ENCODE measurements at places on chromosomes 1 and 21.
A peak's percentile ranks its signal among the peaks of the same experiment; 100 is the strongest.

DNA sequence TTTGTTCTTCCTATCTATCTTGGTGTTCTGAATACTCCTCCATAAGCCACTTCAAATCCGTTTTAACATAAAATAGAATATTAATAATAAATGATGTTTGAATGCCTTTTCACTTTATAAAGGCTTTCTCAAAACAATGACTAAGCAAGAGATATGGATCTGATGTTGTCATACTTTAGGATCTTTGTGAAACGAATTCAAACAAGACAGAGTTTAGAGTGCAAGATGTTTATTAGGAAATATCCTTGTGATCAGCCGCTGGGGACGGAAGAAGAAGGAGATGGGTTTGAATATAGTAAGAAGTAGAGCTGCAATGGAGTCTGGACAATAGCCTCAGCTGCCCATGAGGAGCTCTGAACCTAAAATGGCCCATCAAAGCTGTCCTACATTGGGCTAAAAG is 351.8 kb downstream of the NEGR1 start:
- no peak for DNase-seq

- DNase-seq = peak; percentile 79
Measured at GRCh38 chr1:172211221-172211620, 209.3 kb upstream of the C1orf105 start.

GRCh38 chr1:226934483-226935237 is 5.4 kb upstream of the COQ8A start:
- DNase-seq = no peak

DNA sequence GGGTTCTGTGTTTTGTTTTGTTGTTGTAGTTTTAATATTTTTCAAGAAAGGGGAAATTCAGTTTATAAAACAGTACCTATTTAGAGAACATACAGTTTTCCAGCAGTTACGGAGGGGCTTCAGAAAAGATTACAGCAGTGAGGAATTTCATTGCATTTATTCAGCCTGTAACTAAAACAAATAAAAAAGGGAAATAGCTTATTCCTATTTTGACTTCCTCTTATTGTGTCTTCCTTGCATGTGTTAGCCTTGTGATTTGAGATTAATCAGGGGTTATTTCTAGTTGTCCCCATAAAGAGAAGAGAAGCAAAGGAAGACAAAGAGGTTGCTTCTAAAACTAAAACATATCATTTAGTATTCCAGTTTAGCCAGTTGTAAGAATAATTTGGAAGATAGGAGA is 35.0 kb downstream of the CTTNBP2NL start:
- no peak for DNase-seq

GRCh38 chr1:177092001-177092400 is 72.5 kb downstream of the ASTN1 start:
- no peak for DNase-seq

DNA sequence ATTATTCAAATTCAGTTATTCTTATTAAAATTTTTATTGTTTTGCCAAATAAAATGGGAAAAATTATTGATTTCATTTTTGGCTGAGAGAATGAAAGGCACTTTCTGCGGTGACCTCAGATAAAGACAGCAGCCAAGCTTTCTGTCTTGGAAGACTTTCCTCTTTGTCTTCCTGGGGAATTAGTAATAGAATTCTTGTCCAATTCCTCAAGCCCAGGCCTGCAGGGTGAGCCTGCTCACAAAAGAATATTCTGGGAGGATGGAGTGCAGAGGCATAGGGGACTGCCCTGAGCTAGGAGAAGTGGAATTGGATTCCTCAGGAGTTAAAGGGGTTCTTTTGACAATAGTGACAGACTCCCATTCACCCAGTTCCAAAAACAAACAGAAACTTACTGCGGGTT is 614.5 kb upstream of the ADGRL2 start:
- peak; percentile 63 for DNase-seq

GRCh38 chr1:27811741-27812500 is 18.7 kb upstream of the PPP1R8 start:
- no peak for DNase-seq
